ENCODE measurements at places on chromosomes 2 and 18.

DNA sequence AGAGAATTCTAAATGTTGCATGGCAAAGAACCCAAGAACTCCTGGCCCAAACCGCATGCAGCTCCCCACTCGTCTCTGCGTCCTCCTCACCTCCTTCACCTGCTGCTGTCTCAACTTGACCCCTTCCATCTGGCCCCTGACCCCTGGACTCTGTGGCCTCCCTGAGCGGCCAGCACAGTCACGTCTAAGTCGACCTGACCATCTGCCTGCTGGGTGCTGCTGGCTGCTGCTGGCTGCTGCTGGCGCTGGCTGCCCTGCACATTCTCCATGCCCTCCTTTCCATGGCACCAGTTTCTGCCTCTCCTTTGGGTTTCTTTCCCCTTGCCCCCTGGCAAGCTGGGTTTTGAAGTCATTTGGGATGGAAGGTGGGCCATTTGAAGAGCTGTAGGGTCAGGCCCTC, 30.1 kb upstream of the ASB1 start:
- no peak for DNase-seq

- no peak for DNase-seq
These were observed 278.1 kb downstream of the DCDC2C start for GRCh38 chr2:3981446-3981987.

DNA sequence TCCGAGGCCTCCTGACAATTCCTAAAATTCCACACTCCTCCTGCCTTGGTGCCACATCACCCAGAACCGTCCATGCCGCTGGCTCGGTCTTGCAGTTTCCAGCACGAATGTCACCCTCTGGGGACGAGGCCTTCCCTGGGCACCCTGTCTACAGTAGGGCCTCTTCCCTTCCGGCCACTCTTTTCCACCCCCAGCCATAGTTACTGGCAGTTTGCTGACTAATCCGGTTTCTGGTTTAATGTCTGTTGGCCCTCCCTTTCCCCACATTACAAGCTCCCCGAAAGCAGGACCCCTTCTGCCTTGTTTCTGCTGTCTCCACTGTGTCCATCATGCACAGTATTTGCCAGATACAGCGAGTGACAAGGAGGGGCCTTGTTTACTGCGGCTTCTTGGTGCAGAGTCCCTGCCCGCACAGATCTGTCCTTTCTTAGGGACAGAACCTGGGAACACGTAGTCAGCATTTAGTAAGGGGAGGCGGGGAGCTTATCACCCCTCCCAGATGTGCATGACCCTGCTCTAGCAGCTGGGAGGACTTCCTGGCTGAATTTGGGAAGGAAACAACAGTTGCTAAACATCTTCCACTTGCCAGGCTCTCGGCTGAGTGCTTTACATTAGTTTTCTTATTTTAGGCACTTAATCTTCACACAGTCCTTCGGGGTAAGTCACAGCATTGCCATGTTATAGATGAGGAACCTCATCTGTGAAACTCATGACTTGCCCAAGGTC, 23.6 kb upstream of the CATIP start:
- DNase-seq = no peak

GRCh38 chr2:72062336-72062735, 85.3 kb downstream of the CYP26B1 start:
- DNase-seq = no peak

GRCh38 chr2:223439184-223439583, 163.0 kb downstream of the SCG2 start:
- DNase-seq = no peak

DNA sequence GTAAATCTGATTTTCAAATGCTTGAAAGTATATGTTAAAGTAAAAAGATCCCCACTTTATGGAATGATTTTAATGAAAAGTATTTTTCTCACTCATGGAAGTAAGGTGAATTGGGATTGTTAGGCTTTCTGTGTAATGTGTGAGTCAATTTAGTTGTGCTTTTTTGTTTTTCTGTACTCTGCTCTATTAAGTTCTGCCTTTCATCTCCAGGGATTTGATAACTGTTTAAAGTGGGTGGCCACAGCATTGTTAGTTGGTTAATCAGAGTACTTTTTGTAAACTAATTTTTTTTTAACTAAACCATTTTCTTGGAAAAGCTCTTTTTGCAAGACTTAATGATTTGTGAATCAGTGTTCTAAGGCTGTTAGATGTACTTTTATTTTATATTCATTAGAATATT, 76.8 kb downstream of the ABI2 start:
- no peak for DNase-seq

GRCh38 chr2:215236131-215236530, 75.7 kb upstream of the ATIC start:
- DNase-seq = no peak

- DNase-seq = no peak
These were observed 60.6 kb downstream of the SCG2 start for GRCh38 chr2:223541546-223541945.

- DNase-seq = peak; percentile 49
These were observed 10.8 kb upstream of the SDC1 start for GRCh38 chr2:20235655-20236305.

DNA sequence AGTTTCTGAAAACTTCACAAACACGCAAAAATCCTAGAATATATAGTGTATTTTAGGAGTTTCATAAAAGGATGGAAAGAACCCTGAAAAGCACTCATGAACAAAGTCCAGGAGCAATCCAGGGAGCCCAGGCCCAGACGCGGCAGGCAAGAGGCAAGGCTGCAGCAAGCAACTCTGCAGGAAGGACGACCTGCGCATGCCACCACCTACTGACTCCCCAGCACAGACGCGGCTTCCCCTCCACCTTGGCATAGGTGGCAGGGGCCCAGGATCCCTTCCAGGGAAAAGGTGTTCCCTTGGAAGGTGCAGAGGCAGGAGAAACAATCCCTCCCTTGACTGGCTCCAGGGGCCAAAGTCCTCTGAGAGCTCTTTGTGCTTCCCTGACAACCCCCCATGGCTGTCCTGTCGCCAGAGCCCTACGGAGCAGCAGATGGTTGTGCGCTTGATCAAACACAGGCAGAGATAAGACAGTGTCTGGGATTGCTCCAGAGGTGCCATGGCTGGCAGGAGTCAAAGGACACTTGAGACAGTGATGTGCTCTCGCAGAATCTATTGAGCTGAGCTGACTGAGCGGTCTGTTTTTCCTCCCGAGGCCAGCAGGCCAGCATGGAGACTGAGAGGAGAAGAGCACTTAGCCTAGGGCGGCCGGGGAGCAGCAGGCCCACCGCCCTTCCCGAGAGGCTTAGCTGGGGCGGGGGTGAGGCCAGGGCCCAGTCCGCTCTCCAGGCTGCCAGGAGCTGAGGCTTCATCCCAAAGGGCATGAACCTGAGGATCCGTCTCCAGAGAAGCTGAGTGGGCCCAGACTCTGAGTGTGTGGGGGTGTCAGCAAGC, 10.8 kb upstream of the AMER3 start:
- peak; percentile 2 for DNase-seq

GRCh38 chr2:172467382-172467781, 40.0 kb downstream of the ITGA6 start:
- DNase-seq = no peak

DNA sequence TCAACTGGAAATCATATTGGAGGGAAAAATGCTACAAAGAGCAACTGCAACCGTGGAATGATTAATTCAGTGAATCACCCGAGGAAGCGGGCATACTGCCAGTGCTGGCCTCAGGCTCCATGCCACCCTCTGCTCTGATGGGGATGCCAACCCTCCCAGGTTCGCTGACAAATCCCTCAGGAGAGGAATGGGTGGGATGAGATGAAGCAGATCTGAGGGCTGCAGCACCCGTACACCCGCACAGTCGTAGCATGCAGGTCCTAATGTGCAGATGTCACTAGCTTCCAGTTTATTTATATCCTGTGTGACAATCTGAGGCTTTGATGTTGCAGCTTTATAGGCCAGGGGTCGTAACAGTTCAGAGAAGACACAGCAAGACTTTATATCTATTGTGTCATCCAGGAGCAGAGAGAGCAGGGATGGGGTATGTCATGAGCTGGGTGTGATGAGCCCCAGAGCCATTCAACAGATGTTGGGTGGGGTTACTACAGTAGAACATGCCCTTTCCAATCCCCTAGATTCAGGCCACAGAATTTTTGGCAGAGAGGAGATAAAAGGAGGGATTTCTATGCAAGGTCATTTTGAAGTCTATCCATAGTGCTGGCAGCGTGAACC, 44.6 kb downstream of the DPP4 start:
- peak; percentile 40 for DNase-seq

DNA sequence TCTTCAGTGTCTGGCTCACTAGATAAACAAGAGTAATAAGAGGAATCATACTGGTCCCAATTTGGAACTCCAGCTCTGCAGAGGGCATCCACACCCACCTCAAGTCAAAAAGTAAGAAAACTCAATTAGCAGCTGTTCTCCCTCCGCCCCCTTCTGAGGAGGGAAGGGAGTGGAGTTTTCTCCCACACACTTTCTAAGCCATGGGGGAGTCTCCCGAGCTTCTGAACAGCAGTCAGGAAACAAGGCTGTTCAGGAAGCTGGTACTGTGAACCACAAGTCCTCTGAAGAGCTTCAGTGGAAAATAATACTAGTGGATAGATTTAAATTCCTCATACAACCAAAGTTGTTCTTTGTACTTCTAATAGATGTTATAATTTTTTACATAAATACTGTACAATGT, 32.9 kb upstream of the SPTBN1 start:
- no peak for DNase-seq

GRCh38 chr2:85753035-85753524, 711 bp upstream of the ATOH8 start:
- DNase-seq = no peak

DNA sequence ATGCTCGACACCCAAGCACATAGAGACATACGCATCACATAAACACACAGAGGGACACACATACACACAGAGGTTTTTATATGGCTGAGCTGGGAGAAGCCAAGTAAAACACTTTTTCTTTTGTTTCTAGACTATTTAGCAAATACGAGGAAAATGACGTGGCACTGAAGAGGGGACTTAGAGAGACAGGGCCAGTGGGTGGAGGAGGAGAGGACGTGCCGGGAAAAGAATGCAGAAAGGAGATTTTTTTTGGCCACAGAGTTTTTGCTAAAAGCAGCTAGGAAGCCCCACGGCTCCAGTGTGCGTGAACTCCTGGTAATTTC, 168.5 kb upstream of the KLF7 start:
- no peak for DNase-seq

DNA sequence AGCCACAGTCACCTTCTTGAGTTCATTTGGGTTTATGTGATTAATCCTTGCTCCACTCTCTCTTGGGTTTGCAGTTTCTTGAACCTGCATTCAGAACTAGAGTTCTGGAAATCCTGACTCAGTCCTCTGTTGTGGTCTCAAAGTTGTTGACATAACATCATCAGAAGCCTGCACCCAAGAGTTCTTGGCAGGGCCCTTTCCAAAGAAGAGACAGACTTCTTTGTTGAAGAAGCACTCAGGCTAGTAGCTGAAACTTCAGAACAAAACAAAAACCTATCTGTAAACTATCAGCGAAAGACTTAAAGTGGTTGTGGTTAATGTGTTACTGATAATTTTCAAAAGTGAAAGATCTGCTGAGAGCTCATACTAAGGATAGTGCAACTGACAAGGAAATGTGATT, 120.8 kb downstream of the FAM168B start:
- peak; percentile 7 for DNase-seq

Data from HT-29 (cell line).